Stimulated activated CD4-positive, alpha-beta T cell treated with anti-CD3 and anti-CD28 coated beads, Interleukin-2, amount 100 ng/mL, for 24 hours (primary cell): ENCODE measurements at places on chromosomes 16 and 17.

GRCh38 chr17:18144855-18145254, 36.3 kb downstream of the MYO15A start:
- no peak for DNase-seq

DNA sequence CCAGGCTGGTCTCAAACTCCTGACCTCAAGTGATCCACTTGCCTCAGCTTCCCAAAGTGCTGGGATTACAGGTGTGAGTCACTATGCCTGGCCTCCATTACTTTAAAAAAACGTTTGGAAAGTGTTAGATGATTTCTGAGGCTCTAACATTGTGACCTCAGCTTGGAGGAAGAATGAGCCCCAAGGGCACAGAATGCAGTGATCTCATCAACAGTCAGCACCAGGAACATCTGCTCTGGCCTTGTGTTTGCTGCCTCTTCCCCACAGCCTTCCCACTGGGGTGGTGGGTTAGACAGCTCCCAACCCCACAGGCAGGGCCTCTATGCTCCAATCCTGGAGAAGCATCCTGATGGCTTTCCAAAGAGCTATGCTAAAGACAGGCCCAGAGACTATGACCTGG, 37.7 kb upstream of the SREBF1 start:
- no peak for DNase-seq

GRCh38 chr16:54253118-54253517, 33.5 kb downstream of the IRX3 start:
- no peak for DNase-seq

- DNase-seq, result no peak
Observed at GRCh38 chr16:20683812-20684211, 13.7 kb downstream of the ACSM1 start.

DNA sequence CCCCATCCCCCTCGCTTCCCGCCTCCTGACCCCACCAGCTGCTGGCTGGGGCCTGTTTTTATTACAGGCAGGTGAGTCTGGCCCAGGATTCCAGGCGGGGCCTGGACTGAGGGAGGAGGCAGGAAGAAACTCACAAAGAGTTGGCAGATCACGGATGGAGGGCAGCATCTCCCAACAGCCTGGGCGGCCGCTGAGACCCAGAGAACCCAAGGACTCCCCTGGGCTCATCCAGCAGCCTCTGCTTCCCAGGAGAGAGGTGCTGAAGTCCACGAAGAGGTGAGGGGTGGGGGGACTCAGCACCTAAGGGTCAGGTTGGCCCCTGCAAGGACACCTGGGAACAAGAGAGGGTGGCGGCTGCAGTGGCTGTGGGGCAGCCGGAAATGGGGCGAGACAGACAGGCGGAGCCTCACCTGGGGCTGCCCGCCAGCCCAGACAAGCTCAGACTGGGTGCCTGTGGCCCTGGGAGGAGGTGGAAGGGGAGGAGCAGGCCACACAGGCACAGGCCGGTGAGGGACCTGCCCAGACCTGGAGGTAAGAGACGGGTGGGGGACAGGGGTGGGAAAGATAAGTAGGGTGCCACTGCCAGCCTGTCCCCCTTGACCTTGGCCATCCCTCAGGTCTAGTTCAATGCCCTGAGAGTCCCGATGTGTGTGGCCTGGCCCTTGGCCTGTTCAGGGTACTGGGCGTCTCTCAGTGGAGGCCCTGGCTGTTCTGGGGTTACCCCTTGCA, 8.7 kb upstream of the ADGRG1 start:
- DNase-seq, result no peak
